Ovary (tissue), 10 donors: ENCODE measurements at places on chromosomes 2 and 18. TPM values are rescaled to one million over a fixed set of nuclear protein-coding genes. Genes with fewer than 3 reads are reported as not detected.

GRCh38 chr2:39494784-39495251, 57.7 kb upstream of the MAP4K3 start:
- H3K4me3 ChIP-seq: no peak overlapping the region
- no peaks in the 10 kb centered on the region for H3K27me3 ChIP-seq
- H3K36me3 ChIP-seq: no peaks in the 10 kb centered on the region

DNA sequence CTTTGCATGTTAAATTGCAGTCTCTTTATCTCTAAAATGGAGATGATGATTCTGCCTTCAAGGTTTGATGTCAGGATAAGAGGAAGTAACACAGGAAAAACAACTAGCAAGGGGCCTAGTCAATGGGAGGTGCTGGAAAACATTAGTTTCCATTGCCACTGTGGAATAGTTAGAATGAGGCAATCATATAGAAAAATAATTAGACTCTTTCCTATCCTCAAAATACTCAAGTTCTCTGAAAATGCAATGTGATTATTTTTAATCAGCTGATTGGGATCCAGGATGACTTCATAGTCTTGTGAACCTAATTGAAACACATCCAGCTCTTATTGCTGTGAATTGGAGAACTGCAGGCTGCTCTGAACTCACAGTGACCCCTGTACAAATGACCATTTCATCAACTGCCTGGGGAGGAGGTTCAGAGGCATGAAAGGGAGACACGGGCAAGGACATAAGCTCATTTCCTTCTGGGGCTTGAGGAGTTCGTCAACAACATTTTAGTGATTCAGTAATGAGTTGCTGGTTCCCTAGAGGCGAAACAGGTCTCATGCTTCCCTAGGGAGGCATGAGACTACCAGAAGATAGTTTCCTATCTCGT, 422.5 kb downstream of the LPIN1 start:
- H3K27ac ChIP-seq: peak overlapping the region; percentile 45
- H3K27me3 ChIP-seq: no peaks in the 10 kb centered on the region
- H3K4me3 ChIP-seq: no peak overlapping the region
- no peak for DNase-seq

DNA sequence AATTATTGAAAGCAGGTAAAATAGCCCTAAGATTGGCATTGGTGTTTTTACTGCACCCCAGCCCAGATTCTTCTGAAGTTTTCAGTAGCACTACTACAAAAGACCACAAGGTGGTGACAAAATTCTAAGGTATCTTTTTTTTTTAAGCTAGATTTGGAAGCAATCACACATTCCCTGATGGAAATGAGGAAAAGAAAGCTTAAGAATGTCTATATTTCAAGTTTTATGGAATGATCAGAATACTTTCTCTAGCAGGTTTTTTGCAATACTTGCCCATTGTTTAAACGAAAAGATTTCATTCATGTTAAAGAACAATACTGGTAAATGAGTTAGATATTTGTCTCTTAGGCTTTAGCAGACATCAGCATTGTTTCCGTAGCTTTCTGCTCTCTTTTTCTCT, 32.1 kb upstream of the ZNF638 start:
- no peaks in the 10 kb centered on the region for H3K36me3 ChIP-seq
- H3K4me3 ChIP-seq: no peak overlapping the region
- H3K27ac ChIP-seq: no peak overlapping the region

- H3K4me1 ChIP-seq: peaks cover 3% of the 10 kb centered on the region
- no peaks in the 10 kb centered on the region for H3K36me3 ChIP-seq
- peak within 1 kb of the TSS; percentile 48 for H3K4me3 ChIP-seq
- no peak within 1 kb of the TSS for H3K27ac ChIP-seq
- H3K27me3 ChIP-seq: no peaks in the 10 kb centered on the region
Measured at GRCh38 chr2:17878281-17879136, at the start of gene KCNS3. TSS of gene KCNS3 (plus strand) at chr2:17878667. CDS start at chr2:17931009, 52,342 bp downstream.

DNA sequence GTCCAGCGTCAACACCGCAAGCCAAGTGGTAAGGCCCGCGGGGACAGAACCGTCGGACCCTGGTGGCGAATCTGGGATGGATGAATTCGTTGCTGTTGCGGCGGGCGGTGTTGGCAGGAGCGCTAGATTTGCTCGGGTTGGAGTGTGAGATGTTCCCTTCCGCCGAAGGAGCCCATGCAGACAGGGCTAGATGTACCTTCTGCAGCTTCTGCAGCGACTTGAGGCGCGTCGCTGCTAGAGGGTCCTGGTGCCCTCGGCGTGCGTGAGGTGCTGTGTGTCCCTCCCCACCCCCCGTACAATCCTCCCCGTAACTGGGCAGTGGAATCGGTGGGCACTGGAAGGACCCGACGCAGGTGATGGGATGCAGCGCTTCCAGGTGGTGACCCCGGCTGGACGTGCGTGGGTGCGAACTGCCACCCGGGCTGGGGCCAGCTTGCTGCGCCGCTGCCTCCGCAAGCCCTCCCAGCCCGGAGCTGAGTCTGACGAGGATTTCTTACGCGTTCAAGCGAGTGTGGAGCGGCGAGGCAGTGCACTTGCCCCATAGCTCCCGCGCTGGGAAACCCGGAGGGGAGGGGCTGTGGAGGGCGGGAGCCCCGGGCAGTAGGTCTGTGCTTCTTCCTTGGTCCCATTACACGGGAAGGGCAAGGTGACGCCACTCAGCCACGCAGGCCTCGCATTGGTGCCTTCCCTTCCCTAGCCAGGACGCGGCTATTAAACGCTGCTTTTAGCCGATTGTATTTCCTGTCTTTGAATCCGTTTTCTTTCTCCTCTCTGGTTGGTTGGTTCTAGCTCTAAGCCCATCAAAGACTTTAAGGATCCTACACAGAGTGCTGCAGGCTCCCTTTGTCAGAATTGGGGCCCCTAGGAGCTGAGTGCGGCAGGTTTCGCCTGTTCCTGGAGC, 34.2 kb downstream of the CHRNA1 start:
- no peaks in the 10 kb centered on the region for H3K27me3 ChIP-seq
- H3K4me1 ChIP-seq: peaks cover 3% of the 10 kb centered on the region
- peak overlapping the region; percentile 20 for H3K4me3 ChIP-seq
- no peak overlapping the region for H3K27ac ChIP-seq
- no peaks in the 10 kb centered on the region for H3K36me3 ChIP-seq

DNA sequence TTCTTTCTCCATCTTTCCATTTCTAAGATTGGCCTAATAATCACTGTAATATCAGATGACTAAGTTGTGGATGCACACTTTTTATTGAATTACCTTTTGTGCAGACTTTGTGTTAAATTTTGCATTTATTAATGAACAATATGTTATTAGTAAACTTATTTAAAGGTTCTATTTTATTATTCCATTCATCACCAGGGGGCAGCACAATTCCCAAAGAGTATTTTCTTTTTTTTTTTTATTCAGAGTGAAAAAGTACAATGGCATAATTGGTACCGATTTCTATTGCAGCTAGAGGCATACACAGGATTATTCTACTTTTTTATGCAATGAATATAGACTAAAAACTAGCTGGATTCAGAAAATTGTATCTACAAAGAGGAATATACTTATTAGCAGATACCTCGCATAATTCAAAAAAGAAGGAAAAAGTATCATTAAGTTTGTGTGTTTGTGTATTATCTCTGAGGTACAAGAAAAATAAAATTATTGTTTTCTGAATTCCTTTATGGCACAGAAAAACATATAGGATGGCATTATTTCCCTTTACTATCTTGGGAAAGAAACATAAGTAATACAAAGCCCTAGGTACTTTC, 390.6 kb downstream of the ERBB4 start:
- H3K36me3 ChIP-seq: no peaks in the 10 kb centered on the region
- no peak overlapping the region for H3K27ac ChIP-seq
- no peaks in the 10 kb centered on the region for H3K27me3 ChIP-seq
- H3K4me3 ChIP-seq: no peak overlapping the region
- no peaks in the 10 kb centered on the region for H3K4me1 ChIP-seq

GRCh38 chr2:24456599-24457556, 34.2 kb upstream of the NCOA1 start:
- no peaks in the 10 kb centered on the region for H3K36me3 ChIP-seq
- H3K4me3 ChIP-seq: no peak overlapping the region
- H3K27me3 ChIP-seq: no peaks in the 10 kb centered on the region
- H3K4me1 ChIP-seq: no peaks in the 10 kb centered on the region

DNA sequence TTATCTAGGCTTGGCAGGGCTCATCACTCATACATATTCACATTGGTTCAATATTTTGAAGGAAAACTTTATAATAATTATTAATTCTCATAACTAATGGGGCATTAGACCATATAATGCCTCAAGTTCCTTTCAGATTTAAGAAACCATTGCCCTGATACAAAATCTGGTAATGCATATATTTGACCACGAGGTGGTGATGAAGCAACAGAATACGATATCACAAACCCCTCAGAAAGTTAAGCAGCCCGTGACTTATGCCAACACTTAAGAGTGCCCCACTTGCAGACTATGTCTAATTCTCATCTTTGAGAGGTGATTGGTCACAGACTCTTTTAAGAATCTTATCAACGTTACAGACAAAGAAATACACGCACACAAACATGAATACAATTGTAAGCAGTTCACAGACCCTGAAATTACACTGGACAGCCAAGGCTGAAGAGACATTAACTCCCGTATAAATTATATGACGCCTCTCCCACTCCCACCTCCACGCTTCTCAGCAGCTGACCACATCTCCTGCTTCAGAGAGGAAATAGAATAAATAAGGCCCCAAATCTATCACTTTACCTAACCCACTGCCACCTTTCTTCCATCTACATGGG, 20.7 kb upstream of the DNAH6 start:
- H3K4me1 ChIP-seq: no peaks in the 10 kb centered on the region
- no peak for DNase-seq
- no peak overlapping the region for H3K27ac ChIP-seq

- no peak overlapping the region for H3K27ac ChIP-seq
- no peaks in the 10 kb centered on the region for H3K36me3 ChIP-seq
- no peak for DNase-seq
- no peaks in the 10 kb centered on the region for H3K27me3 ChIP-seq
Measured at GRCh38 chr2:73823916-73824523, 4.7 kb upstream of the STAMBP start.

GRCh38 chr18:50726960-50727589, 92.7 kb downstream of the MRO start:
- no peak for DNase-seq
- peaks cover 2% of the 10 kb centered on the region for H3K4me1 ChIP-seq
- no peak overlapping the region for H3K27ac ChIP-seq
- no peak overlapping the region for H3K4me3 ChIP-seq
- H3K36me3 ChIP-seq: no peaks in the 10 kb centered on the region

GRCh38 chr2:180742801-180743200, 237.6 kb upstream of the UBE2E3 start:
- H3K4me1 ChIP-seq: no peaks in the 10 kb centered on the region
- H3K36me3 ChIP-seq: no peaks in the 10 kb centered on the region
- no peak overlapping the region for H3K27ac ChIP-seq
- no peaks in the 10 kb centered on the region for H3K27me3 ChIP-seq
- no peak for DNase-seq

- H3K4me3 ChIP-seq: no peak overlapping the region
- H3K27ac ChIP-seq: no peak overlapping the region
- DNase-seq: no peak
- no peaks in the 10 kb centered on the region for H3K36me3 ChIP-seq
- no peaks in the 10 kb centered on the region for H3K27me3 ChIP-seq
- no peaks in the 10 kb centered on the region for H3K4me1 ChIP-seq
Measured at GRCh38 chr2:213848631-213849030, 562.2 kb upstream of the VWC2L start.

DNA sequence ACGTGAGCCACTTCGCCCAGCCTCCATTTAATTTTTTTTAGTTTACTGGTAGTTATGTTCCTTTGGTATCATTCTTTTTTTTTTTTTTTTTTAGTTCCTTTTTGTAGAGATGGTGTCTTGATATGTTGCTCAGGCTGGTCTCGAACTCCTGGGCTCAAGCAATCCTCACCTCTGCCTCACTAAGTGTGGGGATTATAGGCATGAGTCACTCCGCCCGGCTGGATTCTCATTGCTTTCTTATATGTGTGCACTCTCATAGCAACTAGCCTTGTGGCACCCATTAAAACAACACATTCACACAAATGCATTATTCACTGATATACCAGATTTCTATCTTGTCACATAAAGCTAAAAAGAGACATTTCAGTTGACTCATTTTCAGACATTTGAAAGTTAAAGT, 4.2 kb downstream of the TTC27 start:
- no peak overlapping the region for H3K4me3 ChIP-seq
- no peaks in the 10 kb centered on the region for H3K36me3 ChIP-seq
- H3K27me3 ChIP-seq: no peaks in the 10 kb centered on the region
- no peak overlapping the region for H3K27ac ChIP-seq
- DNase-seq: no peak

DNA sequence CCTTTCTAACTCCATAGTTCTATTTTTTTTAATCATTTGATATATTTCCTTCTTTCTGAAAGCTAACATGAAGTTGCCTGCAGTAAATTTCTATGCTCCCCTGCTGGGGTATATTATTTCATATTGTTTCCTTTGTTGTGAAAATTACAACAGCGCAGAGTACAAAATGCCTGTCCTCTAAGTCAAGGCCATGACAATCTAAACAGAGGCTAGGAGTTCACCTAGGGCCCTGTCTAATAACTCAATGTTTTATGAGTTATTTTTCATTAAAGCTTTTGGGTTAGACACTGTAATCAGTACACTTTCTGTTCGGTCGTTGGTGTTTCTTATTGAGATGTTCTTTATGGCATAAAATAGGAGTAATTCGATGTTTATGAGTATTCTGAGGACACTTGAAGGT, 111.2 kb downstream of the OSR1 start:
- H3K4me3 ChIP-seq: no peak overlapping the region
- H3K27ac ChIP-seq: no peak overlapping the region
- DNase-seq: no peak

- no peak for DNase-seq
- no peak overlapping the region for H3K27ac ChIP-seq
- H3K4me3 ChIP-seq: no peak overlapping the region
- no peaks in the 10 kb centered on the region for H3K36me3 ChIP-seq
- H3K27me3 ChIP-seq: no peaks in the 10 kb centered on the region
Measured at GRCh38 chr2:86470890-86471289, 29.7 kb downstream of the KDM3A start.

- DNase-seq: no peak
- H3K4me1 ChIP-seq: peaks cover 6% of the 10 kb centered on the region
- no peak overlapping the region for H3K4me3 ChIP-seq
- no peaks in the 10 kb centered on the region for H3K36me3 ChIP-seq
- no peaks in the 10 kb centered on the region for H3K27me3 ChIP-seq
- H3K27ac ChIP-seq: no peak overlapping the region
Measured at GRCh38 chr2:238238311-238238765, 1.5 kb downstream of the HES6 start.

GRCh38 chr2:100606726-100607343, 44.0 kb downstream of the PDCL3 start:
- H3K36me3 ChIP-seq: no peaks in the 10 kb centered on the region
- no peaks in the 10 kb centered on the region for H3K27me3 ChIP-seq
- DNase-seq: no peak
- H3K4me1 ChIP-seq: no peaks in the 10 kb centered on the region

Gene IL36RN
- total RNA-seq: not detected

Gene IWS1
- total RNA-seq: 13.9 TPM

Gene DAPL1
- total RNA-seq: 1.2 TPM

Gene CD8A
- 0.77 TPM for total RNA-seq

Gene PSMA8
- total RNA-seq: 0.25 TPM
